ENCODE measurements at places on chromosomes 7 and 10.

- no peak for DNase-seq
These were observed 53.9 kb downstream of the IMMP2L start for GRCh38 chr7:111508387-111508786.

DNA sequence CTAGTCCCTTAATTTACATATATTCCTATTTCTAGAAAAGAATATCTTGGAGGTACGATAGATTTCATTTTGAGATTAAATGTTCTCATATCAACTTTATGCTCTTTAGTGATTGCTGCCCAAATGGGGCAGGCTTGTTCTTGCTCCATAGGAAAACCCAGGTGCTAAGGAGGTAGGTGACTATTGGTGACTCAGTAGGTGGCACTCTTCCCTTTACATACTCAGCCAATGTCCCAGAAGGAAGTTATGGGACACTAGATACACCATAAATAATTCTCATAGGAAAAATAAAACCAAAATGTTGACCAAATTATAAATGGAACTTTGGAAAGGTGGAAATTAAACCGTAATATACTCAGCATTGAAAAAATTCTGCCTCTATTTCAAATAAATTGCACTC, 4.0 kb downstream of the SKAP2 start:
- DNase-seq: no peak

DNA sequence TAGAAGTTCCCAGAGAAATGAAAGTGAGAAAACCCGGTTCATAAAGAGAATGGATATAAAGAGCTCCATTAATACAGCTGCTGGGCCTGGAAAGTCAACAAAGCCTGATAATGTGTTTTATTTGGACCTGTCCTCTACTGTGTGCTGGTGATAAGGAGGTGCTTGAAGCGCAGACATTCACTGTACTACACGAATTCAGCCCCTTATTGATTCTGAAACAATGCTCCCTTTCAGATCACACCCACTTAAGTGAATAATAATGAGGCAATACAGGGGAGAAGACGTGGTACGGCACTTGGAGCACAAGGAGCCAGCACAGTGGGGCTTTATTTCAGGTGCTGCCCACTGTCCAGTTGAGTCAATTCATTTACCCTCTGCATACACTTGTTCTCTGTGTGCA, 260.8 kb downstream of the FGFR2 start:
- DNase-seq: no peak

DNA sequence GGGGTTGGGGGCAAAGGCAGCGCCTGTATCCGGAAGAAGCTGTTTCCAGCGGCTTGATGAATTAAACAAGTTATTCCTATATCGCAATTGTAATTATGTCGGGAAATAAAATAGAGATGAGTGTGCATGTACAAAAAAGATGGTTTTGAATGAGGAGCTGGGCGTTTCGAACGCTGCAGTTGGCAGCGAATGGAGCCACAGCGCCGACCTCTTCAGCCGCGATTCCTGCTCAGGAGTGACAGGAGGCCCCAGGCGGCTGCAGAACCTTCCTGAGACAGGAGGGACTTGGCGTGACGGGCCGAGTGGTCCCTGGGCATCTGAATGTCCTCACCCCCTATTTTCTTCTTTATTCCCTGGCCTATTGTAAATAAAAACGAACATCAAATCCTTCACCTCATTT, 184.9 kb downstream of the DNAJB6 start:
- no peak for DNase-seq

- DNase-seq: no peak
These were observed 34.8 kb downstream of the BNIP3 start for GRCh38 chr10:131946880-131947279.

DNA sequence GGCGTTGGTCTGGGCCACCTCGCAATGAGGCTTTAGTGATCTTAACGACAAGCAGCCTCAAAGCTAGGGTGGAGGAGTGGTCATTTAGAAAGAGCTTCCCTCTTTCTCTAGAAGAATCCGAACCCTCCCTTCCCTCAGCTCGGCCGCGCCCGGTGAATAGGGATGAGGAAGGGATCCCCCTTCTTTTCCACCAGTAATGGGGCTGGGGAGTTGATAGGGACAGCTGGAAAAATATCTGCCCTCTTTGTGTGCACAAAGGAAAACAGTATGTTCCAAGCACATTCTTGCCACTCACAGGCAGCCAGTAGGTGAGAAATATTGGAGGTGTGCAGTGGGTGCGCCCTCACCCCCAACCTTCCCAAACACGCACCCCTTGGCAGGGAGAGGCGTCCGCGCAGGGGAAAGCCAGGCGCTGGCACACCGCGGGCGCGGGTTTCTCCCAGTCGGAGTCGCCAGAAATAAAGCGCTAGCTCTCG, 6.5 kb downstream of the DLX5 start:
- DNase-seq: no peak

DNA sequence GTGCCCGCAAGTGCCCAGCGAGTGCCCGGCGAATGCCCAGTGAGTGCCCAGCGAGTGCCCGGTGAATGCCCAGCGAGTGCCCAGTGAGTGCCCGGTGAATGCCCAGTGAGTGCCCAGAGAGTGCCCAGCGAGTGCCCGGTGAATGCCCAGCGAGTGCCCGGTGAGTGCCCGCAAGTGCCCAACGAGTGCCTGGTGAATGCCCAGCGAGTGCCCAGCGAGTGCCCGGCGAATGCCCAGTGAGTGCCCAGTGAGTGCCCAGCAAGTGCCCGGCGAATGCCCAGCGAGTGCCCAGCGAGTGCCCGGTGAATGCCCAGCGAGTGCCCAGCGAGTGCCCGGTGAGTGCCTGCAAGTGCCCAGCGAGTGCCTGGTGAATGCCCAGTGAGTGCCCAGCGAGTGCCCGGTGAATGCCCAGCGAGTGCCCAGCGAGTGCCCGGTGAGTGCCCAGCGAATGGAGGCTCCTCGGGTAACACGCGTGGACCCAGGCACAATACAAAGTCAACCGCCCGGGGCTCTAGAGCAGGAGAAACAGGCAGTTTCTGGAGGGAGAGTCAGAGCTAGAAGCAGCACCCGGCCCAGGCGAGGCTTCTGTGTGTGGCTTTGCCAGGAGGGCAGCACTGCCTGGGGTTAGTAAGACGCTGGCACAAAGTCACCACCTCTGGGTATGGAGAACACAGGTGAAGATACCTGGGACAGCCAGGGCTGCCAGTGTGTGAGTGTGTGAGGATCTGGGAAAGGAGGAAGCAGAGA, 38.2 kb upstream of the CFAP46 start:
- no peak for DNase-seq

- no peak for DNase-seq
These were observed 140.0 kb upstream of the PHYHIPL start for GRCh38 chr10:59036311-59037017.

DNA sequence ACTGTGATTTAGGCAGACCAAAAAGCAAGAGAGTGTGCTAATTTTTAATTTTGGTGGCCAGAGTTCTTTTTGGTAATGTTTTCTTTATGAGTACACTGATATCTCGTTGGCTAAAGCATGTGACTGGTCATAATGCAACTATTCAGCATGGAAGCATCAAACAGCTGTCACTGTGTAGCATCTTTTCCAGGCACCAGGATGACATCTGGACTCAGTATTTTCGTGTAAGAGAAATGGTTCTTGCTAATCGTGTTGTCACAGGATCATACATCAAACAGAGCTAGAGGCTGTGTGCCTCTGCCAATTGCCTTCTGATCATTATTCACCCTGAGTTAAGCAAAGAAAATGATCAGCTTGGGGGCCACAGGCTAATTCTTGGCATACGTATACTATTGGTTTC, 118.9 kb downstream of the SND1 start:
- no peak for DNase-seq

DNA sequence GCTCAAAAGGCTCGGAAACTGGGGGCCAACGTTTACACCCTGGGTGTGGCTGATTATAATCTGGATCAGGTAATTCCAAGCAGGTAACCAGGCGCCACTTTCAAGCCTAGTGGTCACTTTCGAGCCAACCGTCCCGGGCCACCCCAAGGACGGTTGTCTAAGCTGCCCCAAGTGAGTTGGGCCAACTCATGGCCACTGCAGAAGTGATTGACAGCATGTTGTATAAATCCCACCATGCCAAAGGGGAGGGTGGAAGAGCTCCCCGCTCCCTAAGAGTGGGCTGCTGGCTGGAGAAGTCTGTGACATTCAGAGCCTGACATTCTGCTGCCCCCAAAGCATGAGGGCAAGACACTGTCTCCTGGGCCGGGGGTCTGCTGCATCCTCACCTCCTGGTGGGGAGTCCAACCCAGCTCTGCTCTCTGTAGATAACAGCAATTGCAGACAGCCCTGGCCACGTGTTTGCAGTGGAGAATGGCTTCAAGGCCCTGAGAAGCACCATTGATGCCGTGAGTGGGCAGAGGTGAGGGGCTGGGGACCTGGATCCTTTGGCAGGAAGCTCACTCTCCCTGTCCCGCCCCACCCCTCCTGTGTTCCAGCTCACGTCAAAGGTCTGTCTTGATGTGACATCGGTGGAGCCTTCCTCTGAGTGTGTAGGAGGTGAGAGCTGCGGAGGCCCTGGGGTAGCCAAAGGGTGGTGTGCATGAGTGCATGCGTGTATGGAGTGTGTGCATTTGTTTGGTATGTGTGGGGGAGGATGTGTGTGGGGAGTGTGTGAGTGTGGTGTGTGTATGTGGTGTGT, 10.8 kb downstream of the ANTXRL start:
- peak; percentile 32 for DNase-seq

All from CD4-positive, alpha-beta T cell treated with Interleukin-15 for 1 hour (primary cell).